ENCODE measurements at places on chromosomes 7 and 10.

DNA sequence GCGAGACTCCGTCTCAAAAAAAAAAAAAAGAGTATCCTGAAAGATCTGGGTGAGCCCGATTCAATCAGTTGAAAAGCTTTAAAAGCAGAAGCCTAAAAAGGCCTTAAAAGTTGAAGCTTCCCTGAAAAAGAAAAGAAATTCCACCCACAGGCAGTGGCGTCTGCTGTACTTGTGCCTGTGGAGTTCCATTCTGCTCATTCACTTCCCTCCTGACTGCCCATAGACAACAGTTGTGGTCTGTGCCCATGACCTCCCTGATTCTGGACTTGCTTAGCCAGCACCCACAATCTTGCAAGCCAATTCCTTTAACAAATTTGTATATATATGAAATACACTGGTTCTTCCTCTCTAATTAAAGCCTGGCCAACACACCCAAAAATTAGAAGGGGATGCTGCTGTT is 141.7 kb downstream of the DLG5 start:
- DNase-seq = no peak

DNA sequence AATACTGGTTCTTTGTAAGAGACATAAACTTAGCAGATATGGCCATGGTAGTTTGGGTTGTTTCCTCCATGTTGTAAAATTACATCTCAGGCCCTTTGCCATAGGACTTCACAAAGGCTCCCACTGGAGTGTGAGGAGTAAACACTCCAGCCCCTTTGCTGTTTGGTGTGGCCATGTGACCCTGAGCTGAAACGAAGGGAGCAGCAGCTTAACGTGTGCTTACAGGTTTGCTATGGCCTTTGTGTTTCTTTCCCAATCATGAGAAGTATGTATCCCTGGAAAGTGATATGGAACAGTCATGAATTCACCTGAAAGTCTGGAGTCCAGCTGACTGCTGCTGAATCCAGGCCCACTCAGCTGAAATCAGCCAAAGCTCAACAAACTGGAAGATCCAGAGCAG is 23.8 kb upstream of the SFTPA1 start:
- DNase-seq = no peak

GRCh38 chr10:3682745-3683144 is 102.3 kb downstream of the KLF6 start:
- no peak for DNase-seq

DNA sequence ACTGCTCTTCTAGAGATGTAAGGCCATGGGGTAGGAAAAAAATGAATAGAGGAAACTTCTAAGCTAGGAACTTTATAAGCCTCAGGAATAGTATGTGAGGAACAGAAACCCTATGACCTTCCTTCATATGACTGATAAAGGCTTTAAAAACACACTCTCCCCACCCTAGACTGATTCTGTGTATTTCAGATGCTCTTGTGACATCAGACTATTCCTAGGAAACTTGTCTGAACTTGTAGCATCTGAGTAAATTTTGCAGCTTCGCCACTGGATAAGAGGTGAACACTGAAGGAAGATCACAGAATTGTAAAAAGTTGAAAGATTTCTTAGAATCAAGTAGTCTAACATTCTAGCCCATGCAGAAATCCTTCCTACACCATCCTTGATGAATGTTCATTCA is 31.0 kb upstream of the CBLL1 start:
- no peak for DNase-seq

DNA sequence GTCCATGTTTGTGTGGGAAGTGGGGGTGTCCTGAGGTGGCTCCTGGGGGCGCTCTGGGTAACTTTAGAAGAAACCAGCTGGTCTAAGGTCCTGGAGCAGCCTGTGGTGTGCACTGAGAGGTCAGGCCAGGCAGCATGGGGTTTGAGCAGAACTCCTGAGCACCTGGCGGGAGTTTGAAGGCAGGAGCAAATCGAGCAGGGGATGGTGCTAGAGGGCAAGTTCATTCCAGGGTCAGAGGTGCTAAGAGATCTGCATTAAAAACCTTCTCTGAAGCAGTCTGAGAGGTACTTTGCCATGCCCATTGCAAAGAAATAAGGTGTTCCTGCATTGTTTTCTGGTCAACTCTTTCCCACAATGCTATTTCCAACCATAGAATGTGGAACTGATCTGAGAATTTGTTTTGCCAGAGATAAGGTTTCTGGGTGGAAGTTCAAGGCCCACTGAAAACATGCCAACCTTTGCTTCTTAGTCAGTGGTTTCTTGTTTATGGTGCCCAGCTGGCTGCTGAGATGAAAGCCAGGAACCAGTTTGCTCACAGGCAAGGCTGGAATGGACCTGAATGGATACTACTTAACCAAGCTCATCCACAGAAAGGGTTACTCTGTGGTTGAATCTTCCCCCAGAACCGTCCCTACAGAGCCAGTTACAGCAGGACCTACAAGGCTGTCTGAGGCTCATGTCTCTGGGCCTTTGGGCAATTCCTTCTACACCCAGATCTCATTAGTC is 136.3 kb upstream of the TMEM72 start:
- no peak for DNase-seq

GRCh38 chr10:77844713-77845445 is 81.7 kb downstream of the DLG5 start:
- DNase-seq = no peak

- DNase-seq = no peak
Measured at GRCh38 chr10:13815756-13816155, 229.0 kb downstream of the PRPF18 start.

- DNase-seq = no peak
Measured at GRCh38 chr10:60932756-60933155, 11.2 kb downstream of the RHOBTB1 start.

DNA sequence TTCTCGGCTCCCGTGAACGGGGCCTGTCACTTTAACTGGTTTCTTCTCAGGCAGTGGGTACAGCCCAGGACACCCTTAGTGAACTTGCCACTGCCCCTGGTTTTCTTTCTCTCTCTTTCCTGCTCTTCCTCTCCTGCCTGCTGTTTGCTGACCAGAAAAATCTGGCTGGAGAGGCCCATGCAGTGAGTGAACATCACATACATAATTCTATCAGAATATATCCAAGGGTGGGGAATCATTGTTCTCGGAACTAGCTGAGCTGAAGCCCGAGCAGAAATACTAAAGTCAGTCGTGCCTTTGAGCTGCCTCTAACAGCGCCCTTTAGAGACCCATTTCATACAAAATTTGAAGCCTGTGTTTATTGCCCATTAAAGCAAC is 501.5 kb upstream of the GALNT17 start:
- DNase-seq = no peak

- DNase-seq = no peak
Measured at GRCh38 chr7:38448584-38449234, 175.3 kb upstream of the TARP start.

DNA sequence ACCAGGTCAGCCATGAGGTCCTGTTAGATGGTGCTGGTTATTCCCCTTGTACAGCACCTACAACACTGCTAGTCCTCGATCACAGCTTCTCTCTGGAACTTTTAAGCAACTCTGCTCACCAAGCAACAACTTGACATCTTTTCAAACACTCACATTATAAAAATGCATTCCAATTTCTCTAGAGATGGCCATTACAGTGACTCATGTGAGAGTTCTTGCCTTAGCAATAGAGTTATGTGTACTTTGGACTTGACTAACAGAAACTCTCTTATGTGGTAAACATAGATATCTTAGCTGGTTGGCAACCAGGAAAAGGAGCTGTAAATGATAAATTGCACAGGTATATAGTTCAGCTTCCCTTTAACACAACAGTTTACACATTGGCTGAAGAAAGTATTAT is 122.2 kb downstream of the PDE1C start:
- DNase-seq = no peak

DNA sequence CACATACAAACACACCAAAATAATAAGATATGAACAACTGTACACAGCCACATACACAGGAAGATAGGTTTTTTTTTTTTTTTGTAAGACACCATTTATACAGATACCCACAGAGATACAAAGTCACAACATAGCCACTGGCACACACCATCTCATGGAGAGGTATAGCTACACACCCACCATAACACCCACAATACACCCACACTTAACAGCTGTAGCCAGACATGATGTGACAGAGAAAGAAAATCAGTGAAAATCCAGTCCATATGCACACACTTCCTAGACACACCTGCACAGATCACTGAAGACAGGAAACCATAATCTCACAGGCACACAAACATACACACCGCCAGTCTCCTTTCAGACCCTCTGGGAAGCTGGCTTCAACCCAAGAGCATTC is 62.4 kb upstream of the PAX2 start:
- no peak for DNase-seq

GRCh38 chr7:75856536-75856935 is 22.3 kb upstream of the RHBDD2 start:
- no peak for DNase-seq

- no peak for DNase-seq
Measured at GRCh38 chr10:60258429-60258797, 131.3 kb downstream of the ANK3 start.

DNA sequence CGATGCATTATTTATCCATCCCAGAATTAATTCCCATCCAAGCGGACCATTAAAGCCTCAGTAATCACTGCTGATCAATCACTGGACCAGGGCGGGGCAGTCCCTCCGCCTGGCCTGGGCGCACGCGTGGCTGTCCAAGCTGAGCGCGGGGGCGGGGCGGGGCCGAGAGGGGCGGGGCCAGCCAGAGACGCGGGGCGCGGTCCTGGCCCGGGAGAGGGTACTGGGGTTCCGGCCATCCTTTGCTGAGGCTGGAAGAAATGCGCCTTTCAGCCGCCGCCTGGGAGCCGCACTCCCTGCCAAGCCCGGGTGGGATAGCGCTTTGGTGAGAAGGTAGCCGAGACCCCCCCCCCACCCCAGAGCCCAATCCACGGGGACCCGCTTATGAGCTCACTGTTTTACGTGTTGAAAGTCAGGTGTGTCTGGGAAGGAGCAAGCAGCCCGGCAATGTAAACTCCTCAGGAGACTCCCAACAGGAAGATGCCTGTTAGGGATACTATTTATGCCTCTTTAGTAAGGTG is at the start of gene ARHGAP22:
Gene ARHGAP22 (minus strand): TSS at position 83 of the 518 bp plus-strand sequence. CDS start 277 bp downstream, outside the sequence.
- DNase-seq = no peak
